ENCODE measurements at places on chromosomes 12 and 14.

DNA sequence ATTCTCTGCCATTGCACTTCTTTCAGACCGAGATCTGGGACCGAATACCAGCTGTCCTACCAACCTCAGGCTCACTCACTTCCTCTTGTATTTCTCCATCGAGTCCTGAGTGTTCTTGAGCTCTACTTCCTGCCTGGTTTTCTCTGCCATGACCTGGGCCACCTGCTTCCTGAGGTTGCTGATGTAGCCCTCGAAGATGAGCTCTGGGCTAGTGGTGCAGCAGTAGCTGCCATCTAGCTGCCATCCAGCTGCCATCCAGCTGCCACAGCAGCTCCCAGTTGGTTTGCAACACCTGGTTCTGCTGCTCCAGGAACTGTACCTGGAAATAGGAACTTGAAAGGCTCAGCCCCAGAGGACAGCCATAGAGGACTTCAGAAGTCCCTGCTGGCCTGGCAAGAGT, 15.0 kb upstream of the KRT73 start:
- no peak for DNase-seq

DNA sequence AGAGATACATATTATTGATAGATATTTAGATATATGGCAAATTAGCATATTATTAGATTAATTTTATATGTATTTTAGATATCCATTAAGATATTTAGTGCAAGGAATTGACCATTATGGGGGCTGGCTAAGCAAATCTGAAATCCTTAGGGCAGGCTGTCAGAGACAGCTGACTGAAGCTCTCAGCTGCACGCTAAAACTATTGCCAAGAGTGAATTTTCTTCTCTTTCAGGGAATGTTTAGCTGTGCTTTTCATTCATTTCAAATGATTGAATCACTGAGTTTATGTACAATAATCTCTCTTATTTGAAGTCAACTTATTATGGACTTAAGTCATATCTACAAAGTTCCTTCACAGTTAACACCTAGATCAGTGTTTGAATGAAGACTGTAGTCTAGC, 566.5 kb downstream of the LRFN5 start:
- DNase-seq, result no peak

DNA sequence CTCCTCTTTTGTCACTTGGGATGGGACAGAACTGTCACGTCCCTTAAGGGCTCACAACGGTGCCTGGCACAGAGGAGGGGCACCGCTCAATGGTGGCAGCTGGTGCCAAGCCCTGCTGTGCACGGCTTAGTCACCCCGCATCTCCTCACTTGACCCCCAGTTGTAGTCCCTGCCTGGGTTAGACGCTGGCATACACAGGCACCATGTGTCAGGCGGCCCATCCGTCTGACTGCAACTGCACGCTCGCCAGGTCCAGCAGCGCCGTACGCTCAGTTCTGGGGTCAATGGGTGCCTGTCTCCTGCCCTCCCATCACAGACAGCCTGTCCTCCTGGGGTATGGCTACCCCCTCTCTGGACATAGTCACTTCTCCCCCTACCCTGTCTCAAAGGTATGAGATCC, 1.6 kb upstream of the PACS2 start:
- no peak for DNase-seq

DNA sequence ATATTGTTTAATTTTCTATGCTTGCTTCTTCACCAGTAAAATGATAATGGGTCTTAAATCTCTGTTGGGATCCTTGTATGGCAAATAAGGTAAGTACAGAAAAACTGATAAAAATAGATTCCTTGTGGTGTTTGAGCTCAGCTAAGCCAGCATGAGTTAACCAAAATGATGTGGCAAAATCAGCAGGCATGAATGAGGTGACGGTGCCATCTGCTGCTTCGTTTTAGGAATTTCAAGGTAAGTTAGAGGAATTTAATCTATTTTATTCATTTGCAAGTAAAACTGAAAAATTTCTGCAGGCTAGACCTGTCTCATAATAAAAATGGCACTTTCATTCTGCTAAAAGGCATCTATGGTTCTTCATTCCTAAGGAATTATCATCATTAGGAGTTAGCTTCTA, 10.0 kb upstream of the CLEC7A start:
- DNase-seq, result peak; percentile 55

DNA sequence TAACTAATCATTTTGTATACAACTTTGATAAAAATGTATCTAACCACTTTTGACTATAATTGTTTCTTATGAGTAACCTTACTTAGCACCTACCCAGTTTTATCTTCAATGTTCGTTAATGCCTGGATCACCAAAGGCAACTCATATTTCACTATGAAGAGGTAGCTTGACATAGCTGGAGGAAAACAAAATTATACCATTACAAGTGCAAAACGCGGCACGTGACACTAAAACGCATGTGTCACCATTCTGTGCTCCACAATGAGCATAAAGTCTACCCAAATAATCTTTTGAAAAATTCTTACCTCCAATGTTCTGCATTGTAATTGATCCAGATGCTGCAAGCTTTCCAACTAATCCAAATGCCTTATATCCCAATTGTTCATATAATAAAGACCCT, 5.8 kb downstream of the SLC38A2 start:
- no peak for DNase-seq

Measured in inflammatory macrophage treated with lipopolysaccharide for 1 hour (primary cell).